ENCODE measurements at places on chromosomes 16 and 17.

GRCh38 chr17:40724656-40725055, 21.1 kb upstream of the KRT24 start:
- no peak for DNase-seq

- no peak for DNase-seq
Observed at GRCh38 chr16:52123061-52123839, 423.7 kb downstream of the TOX3 start.

GRCh38 chr17:73938706-73939105, 264.8 kb upstream of the RPL38 start:
- no peak for DNase-seq

- DNase-seq = peak; percentile 87
Observed at GRCh38 chr16:74936902-74937560, 47.9 kb downstream of the WDR59 start.

- DNase-seq = peak; percentile 87
Observed at GRCh38 chr16:27426423-27427408, 24.7 kb downstream of the IL21R start.

DNA sequence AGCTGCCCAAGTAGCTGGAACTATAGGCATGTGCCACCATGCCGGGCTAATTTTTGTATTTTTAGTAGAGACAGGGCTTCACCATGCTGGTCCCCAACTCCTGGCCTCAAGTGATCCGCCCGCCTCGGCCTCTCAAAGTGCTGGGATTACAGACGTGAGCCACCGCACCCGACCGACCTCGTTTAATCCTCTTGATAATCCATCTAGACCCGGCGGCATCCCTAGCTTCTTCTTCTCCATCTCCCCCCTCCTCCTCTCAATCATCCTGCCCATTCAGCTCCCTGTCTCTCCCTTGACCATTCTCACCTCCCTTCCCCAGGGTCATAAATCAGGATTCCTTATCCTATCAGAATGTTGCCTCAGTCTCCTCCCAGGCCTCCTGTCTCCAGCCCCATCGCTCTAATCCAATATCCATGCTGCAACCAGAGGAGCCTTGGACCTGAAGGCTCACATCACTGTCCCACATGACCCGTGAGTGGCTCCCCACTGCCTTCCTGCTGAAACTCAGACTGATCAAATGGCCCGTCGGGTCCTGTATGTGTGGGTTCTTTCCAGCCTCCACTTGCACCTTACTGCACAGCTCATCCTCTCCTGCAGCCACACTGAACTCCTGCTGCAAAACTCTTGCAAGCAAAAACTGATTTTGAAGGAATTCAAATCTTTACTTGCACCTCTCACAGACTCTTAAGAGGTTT, 74.1 kb upstream of the CDH5 start:
- no peak for DNase-seq

GRCh38 chr16:84320511-84320910, 25.8 kb downstream of the WFDC1 start:
- DNase-seq = no peak
